ENCODE measurements at places on chromosomes 5 and 9.
A peak's percentile ranks its signal among the peaks of the same experiment; 100 is the strongest.

- no peak for DNase-seq
These were observed 86.9 kb downstream of the UGCG start for GRCh38 chr9:111983484-111983908.

GRCh38 chr5:148740966-148741742 lies 85.3 kb upstream of the ADRB2 start:
- DNase-seq, result peak; percentile 69

GRCh38 chr5:61334868-61335615 lies 3.0 kb downstream of the ZSWIM6 start:
- DNase-seq, result no peak

DNA sequence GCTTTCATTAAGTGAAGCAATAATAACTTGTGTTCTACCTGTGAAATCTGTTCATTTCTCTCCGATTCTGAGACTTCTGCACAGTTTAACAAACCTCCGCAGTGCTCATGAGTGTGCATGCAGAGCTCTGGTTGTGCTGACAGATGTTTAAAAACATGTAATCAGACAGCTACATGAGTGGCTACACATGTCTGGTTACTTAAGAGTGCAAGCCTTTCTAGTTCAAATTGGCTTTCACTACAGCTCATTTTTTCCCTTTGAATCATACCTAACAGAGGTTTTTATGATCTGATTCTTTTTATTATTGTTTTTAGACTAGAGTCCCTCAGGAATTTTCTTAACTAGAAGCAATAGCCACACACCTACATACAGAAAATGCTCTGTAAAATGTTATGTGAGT lies 310.2 kb downstream of the ARRDC3 start:
- DNase-seq, result peak; percentile 70

DNA sequence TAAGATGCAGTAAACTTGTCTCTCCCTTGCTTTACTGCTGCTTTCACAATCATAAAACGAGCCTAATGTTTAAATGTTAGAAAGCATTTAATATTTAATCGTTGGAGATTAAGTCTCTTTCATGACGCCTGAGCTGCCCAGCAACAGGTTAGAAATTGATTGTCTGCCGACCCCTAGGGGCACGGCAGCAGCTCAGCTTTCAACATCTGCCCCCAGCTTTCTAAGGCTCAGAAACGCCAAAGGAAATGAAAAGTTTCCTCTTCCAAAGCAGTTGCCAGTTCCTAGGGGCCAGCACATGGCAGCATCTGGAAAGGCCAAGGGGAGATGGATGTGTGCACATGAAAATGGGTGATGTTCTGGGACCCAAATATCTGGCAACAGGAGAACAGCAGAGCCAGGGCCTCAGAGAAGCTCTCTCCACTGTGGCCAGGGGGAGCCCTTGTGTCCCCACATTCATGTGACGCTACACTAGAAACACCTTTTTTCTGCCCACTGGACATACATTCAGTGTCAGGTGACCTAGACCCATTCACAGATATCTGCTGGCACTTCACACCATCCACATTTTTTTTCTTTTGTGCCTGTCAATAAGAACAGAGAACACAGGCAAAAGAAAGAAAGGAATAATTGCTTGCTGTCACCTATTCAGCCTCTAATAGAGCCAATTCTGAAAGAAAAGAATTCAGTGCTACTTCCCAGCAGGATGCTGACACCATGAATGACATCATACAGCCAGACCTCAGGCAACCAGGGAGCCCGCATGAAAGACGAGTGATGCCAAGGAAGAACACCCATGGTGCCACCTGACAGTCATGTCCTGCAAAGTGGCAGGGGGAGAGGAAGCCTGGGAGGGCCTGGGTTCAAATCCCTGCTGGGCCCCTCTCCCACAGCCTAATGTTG lies 205.0 kb upstream of the TAS2R1 start:
- DNase-seq, result no peak

- no peak for DNase-seq
These were observed 415.2 kb upstream of the TRPC7 start for GRCh38 chr5:136780518-136780917.

GRCh38 chr5:134527961-134528424 lies 2.5 kb downstream of the JADE2 start:
- no peak for DNase-seq

GRCh38 chr9:111298111-111298510 lies 31.9 kb downstream of the OR2K2 start:
- DNase-seq, result no peak

DNA sequence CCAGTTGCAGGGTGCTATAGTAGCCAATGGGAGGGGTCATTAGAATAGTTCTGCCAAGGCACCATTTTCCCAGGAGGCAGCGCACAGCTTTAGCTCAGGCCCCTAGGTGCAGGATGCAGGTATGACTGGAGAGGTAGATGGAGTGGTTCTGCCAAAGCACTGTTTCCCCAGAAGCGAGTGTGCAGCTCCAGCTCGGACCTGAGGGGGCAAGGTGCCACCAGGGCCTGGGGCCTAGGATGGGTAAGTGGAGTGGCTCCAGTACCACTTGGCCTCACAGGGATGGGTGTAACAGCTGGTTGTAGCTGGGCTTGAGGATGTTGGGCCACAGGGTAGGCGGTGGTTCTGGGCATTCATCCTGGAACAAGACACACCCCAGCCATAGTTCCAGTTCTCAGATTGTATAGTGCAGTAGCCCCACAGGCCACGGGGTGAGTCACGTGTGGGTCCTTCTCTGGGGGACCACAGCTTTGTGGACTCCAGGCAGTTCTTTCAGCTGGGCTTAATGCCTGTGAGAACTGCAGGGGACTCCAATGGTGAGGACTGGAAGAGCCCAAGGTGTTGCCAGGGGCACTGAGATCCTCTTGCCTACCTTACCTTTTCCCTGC lies 185.5 kb upstream of the ANKH start:
- DNase-seq, result no peak

GRCh38 chr9:81824802-81825730 lies 103.2 kb upstream of the SPATA31D4 start:
- no peak for DNase-seq

DNA sequence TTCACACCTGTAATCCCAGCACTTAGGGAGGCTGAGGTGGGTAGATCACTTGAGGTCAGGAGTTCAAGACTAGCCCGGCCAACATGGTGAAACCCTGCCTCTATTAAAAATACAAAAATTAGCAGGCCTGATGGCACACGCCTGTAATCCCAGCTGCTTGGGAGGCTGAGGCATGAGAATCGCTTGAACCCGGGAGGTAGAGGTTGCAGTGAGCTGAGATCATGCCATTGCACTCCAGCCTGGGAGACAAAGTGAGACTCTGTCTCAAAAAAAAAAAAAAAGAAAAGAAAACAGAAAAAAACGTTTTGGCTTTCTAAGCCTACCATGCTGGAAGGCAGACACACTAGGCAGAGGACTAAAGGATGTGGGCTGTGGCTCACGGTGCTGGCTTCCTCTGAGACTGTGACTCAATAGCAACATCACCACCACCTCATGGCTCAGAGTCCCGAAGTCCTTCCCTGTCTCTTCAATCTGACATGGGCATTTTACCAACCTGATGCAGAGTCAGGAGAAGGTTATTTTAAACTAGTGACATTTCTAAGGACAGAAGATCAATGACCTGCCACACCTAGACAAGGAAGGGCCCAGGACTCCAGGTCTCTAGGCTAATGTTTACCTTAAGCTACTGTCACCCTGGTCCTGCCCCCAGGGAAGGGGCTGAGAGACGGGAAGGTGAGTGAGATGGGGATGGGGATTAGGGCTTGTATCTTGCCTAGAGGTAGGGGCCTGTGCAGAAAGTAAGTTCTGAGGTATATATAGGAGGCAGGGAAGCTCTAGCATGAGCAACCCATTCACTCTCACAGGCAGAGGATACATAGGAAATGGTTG lies 3.7 kb downstream of the ECSCR start:
- DNase-seq, result no peak

DNA sequence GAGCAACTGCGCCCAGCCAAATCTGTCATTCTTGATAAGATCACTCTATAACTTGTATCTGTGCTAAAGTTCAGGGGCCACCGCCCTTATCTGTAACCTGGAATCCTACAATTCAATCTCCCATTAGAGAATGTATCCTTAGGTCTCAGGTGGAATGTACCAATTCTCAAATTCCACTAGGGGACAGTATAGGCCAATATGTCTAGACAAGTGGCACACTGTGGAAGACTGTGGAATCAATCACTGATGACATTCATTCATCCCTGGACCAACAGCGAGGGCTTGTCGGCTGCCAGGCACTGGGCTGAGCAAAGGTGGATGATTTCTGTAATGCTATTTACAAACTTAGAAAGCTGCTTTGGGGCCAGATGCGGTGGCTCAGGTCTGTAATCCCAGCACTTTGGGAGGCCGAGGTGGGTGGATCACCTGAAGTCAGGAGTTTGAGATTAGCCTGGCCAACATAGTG lies 28.7 kb upstream of the MEGF9 start:
- no peak for DNase-seq

DNA sequence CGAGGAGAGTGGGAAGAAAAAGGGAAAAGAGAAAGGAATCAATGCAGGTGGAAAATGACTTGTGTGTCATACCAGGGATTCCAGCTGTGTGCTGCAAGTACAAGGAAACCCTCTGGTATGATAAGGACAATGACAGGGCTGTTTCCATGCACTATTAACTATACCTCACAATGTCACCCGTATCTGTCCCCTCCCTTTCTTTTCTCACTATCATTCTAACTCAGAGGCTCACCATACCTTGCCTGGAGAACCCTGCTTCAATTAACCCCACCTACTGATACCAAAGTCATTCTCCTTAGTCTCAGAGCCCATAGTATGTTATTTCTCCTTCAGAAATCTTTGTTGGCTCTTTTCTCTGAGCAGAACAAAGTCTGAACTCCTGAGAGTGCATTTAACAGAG lies 236.2 kb upstream of the NREP start:
- no peak for DNase-seq

GRCh38 chr5:446883-447263 lies 3.9 kb downstream of the EXOC3 start:
- no peak for DNase-seq

GRCh38 chr5:943201-943917 lies 50.7 kb downstream of the TRIP13 start:
- no peak for DNase-seq

GRCh38 chr5:33764786-33765185 lies 127.0 kb downstream of the ADAMTS12 start:
- no peak for DNase-seq

DNA sequence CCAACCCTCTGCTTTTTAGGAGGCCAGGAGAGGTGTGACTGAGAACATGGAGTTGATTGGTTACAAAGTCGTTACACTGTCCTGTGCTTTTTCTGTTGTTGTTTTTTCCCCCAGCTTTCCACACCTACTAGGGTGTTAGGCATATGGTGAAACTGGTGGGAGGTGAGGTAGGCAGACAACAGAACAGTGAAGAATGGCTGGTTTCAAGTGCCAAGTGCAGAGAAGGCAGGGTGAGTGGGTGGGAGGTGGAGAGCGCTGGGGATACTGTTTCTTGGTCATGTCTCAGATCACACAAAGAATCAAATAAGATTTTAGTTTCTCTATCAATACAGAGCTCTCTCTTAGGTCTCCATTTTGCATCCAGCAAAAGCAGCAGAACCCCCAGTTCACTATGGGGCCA lies 2.2 kb upstream of the SPTAN1 start:
- DNase-seq, result no peak

- no peak for DNase-seq
These were observed 442.4 kb upstream of the ZNF462 start for GRCh38 chr9:106420511-106420944.

GRCh38 chr5:126445502-126446174 lies 22.4 kb downstream of the GRAMD2B start:
- DNase-seq, result no peak

- no peak for DNase-seq
These were observed 124.4 kb downstream of the RFK start for GRCh38 chr9:76269789-76270188.

GRCh38 chr5:139847091-139847490 lies 51.5 kb downstream of the PSD2 start:
- no peak for DNase-seq

DNA sequence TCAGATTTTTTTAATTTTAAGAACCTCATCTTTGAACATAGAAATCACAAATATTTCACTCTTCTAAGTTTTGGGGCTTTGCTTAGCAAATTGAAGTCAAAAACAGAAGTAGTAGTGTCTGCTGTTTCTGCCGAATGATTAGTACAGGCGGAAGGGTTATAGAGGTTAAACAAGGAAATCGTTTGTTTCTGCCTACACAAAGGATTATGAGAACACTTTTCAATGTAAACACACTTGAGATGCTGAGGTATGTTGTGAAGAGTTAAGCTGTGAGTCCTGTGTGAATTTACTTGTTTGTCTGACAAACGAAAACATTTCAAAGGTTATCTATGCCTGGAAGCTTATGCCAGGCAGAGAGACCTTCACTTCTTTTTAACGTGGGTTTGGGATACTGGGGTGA lies 224.8 kb downstream of the CETN3 start:
- DNase-seq, result no peak

DNA sequence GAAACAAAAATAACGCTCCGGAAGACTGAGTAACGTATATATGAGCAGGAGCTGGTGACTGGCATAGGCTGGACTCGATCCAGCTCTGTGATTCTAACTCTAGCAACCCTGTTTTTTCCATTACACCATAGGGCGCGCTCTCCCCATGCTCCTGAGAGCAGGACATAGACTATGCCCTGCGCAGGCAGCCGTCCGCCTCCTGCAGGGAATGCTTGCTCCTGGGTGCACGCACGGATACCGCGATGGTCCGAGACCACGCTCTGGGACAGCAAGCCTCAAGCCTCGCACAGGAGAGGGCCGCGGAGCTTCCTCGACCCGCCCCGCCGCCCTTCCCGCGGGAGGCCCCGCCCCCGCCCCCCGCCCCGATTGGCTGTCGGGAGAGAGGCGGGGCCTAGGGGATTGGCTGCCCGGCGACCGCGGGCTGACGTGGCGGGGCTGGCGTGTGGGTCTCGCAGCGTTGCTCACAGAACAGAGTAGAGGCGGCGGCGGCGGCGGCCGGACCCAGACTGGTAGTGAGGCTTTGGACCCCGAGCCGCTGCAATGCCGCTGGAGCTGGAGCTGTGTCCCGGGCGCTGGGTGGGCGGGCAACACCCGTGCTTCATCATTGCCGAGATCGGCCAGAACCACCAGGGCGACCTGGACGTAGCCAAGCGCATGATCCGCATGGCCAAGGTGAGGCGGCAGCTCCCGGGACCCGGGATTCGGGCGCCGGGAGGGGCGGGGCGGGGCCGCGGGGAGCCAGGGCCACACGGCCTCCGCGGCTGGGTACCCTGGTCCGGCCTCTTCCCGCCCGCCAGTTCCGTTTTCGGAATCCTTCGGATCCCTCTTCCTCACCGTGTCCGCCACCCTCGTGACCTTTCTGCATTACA lies at the start of gene NANS:
Gene NANS (plus strand): TSS at position 464 of the 869 bp plus-strand sequence. CDS start 77 bp downstream, at position 541.
- peak; percentile 79 for DNase-seq

DNA sequence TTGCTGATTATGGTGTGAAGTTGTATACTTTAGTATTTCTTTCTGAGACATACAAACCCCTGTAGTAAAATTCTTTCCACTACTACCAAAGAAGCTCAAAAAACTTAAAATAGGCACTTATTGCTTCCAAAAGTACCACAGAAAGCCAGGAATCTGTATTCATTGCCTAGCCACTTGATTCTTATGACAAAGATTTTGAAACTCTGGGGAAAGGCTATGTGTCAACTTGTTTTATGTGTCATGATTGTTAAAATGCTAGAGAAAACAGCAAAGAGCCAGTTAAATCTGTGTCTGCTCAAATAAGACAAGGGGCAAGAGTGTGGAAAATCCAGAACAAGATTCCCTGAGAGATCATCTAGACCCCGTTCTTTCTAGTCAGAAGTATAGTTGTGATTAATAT lies 6.0 kb downstream of the KIF2A start:
- no peak for DNase-seq

- no peak for DNase-seq
These were observed 14.6 kb upstream of the FBXW2 start for GRCh38 chr9:120807607-120808379.

All from AG09309 (cell line).